ENCODE measurements at places on chromosomes 11 and 22. TPM values are rescaled to one million over a fixed set of nuclear protein-coding genes. Genes with fewer than 3 reads are reported as not detected.
A peak's percentile ranks its signal among the peaks of the same experiment; 100 is the strongest.

DNA sequence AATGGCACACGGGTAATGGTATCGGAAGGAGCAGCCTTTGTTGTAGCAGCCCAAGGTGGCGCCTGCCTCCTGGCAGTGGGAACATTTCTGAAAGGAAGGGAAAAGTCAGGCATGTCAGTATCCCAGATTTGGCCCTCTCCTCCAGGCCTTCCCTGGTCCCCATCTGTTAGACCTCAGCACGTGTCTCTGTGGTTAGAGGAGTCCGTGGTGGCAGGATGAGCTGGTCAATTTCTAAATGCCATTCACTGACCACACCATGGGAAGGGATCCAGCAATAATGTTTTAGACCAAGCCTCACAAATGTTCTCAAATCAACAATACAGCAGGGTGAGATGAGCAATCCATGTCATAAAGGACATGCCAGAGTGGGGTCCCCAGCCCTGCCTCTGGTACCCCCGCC is 49.0 kb upstream of the CYP2D6 start:
- H3K36me3 ChIP-seq = peaks cover 24% of the 10 kb centered on the region
- no peak overlapping the region for H3K4me3 ChIP-seq
- DNase-seq = no peak
- peak overlapping the region; percentile 83 for H3K27ac ChIP-seq
- H3K4me1 ChIP-seq = peaks cover 76% of the 10 kb centered on the region

DNA sequence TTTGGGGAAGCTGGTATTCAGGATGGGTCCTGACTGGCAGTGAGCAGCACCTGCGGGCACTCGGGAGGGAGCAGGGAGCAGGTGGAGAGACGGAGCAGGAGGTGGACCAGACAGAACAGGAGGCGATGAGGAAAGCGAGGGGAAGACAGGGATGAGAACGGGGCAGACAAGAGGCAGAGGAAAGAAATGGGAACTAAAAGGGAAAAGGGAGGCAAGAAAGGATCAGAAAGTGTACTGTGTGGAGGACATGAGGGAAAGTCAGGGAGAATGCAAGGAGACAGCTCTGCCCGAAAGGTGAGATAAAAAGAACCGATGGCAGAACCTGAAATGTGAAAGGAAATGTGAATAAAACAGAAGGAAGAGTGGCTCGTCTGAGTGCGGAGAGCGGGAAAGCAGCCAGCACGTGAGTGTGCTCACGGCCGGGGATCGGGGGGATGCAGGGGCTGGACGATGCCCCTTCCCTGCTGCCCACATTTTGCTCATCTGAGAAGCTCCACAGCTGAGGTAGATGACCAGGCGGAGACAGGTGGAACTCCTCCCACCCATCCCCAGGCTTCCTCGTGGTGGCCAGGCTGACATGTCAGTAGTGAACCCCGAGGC is 494.4 kb upstream of the B3GAT1 start:
- H3K4me1 ChIP-seq = no peaks in the 10 kb centered on the region
- no peak overlapping the region for H3K4me3 ChIP-seq
- H3K36me3 ChIP-seq = no peaks in the 10 kb centered on the region
- no peak for DNase-seq
- no peaks in the 10 kb centered on the region for H3K27me3 ChIP-seq

GRCh38 chr11:102761646-102762238 is 18.7 kb downstream of the MMP10 start:
- H3K4me1 ChIP-seq = peaks cover 2% of the 10 kb centered on the region
- H3K36me3 ChIP-seq = no peaks in the 10 kb centered on the region
- H3K4me3 ChIP-seq = no peak overlapping the region

DNA sequence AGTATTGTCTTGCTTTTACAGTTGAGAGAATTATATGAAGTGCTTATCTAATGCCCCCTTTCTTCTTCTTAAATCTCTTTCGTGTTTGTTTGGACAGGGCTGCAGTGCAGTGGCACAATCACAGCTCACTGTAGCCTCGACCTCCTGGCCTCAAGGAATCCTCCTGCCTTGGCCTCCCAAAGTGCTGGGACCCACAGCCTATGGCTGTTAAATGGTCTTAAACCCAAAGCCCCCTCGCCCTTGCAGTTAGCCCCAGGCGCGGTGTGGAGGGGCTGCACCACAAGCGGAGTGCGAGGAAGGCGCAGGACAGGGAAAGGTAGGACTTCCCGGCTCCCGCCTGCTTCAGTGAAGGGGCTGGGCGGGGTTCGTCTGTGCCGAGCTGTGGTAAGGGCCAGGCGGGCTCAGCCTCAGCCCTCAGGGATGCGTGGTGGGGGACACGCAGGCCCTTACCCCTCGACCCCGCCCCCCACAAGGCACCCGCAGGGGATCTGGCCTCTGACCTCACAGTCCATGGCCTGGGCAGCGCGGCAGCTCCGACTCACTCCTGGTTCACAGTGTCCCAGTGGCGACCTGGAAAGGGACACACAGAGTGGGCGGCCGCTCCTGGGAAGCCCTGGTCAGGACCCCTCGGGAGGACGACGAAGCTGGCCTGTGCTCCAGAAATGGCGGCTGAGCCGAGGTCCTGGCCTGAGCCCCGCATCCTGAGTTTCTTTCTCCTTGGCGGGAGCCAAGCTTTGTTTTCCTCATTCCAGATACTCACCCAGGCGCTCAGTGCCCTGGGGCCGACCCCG is 24.5 kb downstream of the BID start:
- no peaks in the 10 kb centered on the region for H3K27me3 ChIP-seq
- no peak overlapping the region for H3K27ac ChIP-seq
- no peak for DNase-seq
- H3K4me3 ChIP-seq = no peak overlapping the region
- H3K36me3 ChIP-seq = no peaks in the 10 kb centered on the region

DNA sequence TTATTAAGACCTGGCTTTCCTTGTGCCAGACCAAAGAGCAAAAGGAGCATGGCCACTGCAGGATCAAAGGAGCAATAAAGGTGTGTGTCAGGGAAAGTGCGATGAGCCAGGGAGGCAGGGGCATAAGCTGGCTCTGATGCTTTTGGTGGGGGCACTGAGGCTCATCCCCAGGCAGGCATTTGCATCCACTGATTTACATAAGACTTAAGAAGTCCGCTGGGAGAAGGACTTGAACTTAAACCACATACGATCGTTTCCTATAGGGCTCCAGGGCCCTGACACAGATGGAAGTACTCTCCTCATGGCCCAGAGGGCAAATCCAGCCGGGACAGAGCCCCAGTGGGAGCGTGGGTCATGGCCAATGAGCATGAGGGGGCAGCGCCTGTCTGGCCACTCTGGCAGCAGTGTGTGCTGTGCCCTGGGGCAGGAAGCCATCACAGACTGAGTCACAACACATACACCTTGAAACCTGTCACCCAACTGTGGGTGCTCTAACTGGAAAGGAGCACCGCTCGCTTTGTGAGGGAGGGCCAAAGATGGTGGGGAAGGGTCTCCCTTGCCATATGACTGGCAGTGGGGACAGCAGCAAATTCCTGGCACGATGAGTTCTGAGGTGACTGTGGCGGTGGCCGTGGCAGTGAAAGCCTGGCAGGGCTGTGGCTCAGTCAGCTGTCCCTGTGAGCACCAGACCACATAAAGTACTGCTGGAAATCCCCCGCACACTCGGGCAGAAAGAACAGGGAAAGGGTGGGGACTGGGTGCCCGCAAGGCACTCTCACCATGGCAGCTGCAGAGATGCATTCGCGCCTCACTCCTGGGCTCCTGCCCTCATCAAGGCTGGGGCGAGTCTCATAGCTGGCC is 79.4 kb upstream of the LMO1 start:
- H3K4me3 ChIP-seq = no peak overlapping the region
- H3K27ac ChIP-seq = no peak overlapping the region
- peaks cover 8% of the 10 kb centered on the region for H3K4me1 ChIP-seq

- no peak overlapping the region for H3K27ac ChIP-seq
- H3K27me3 ChIP-seq = peaks cover 47% of the 10 kb centered on the region
- no peak overlapping the region for H3K4me3 ChIP-seq
- H3K4me1 ChIP-seq = peaks cover 2% of the 10 kb centered on the region
- H3K36me3 ChIP-seq = no peaks in the 10 kb centered on the region
These were observed 10.8 kb downstream of the SYT12 start for GRCh38 chr11:67033661-67034166.

DNA sequence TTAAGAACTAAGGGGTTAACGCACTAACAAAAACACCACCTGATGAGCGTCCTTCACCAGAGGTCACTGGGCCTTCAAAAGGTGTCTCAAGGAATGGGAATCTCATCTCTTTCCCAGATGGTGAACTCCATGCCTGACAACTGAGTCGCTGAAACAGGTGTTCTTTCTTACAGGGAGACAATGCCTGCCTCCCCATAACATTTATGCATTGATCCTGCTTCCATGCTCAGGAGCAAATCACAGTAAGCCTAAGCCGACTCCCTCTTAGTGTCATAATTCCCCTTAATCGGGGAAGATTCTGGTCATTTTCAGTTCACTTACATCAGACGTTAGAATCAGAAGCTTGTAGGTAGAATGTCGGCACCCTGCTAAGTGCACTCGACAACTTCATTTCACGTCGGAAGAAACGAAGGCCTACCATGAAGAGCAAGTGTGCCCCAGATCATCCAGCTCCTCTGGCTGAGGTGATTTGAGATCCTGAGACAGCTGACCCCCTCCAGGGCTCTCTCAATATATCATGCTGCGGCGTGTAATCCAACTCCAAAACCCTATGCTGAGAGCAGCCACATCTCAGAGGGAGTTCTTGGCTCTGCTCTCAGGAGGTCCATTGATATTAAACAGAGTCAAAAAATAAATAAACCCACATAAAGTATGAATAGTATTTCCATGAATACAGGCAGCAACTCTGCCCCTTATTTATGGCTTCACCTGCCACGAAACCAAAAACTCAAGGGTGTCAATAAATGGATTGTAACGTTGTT is 163.1 kb downstream of the LARGE1 start:
- H3K4me1 ChIP-seq = no peaks in the 10 kb centered on the region
- no peak for DNase-seq
- no peak overlapping the region for H3K4me3 ChIP-seq
- H3K36me3 ChIP-seq = no peaks in the 10 kb centered on the region
- H3K27ac ChIP-seq = no peak overlapping the region
- H3K27me3 ChIP-seq = no peaks in the 10 kb centered on the region

GRCh38 chr22:44848791-44849420 is 96.5 kb downstream of the ARHGAP8 start:
- DNase-seq = no peak
- H3K4me3 ChIP-seq = no peak overlapping the region
- H3K4me1 ChIP-seq = peaks cover 1% of the 10 kb centered on the region
- H3K36me3 ChIP-seq = no peaks in the 10 kb centered on the region

- no peaks in the 10 kb centered on the region for H3K36me3 ChIP-seq
- H3K27me3 ChIP-seq = peaks cover 9% of the 10 kb centered on the region
- DNase-seq = no peak
- no peak overlapping the region for H3K27ac ChIP-seq
These were observed 134.1 kb downstream of the GRIK4 start for GRCh38 chr11:120645639-120646038.

- no peaks in the 10 kb centered on the region for H3K36me3 ChIP-seq
- peaks cover 15% of the 10 kb centered on the region for H3K27me3 ChIP-seq
- no peak for DNase-seq
- H3K4me1 ChIP-seq = peaks cover 11% of the 10 kb centered on the region
- H3K27ac ChIP-seq = no peak overlapping the region
- H3K4me3 ChIP-seq = no peak overlapping the region
These were observed 5.5 kb downstream of the PHLDA2 start for GRCh38 chr11:2923446-2924375.

- H3K4me3 ChIP-seq = no peak overlapping the region
- no peaks in the 10 kb centered on the region for H3K4me1 ChIP-seq
- DNase-seq = no peak
- H3K27ac ChIP-seq = no peak overlapping the region
- H3K27me3 ChIP-seq = no peaks in the 10 kb centered on the region
These were observed 438.4 kb upstream of the CHORDC1 start for GRCh38 chr11:90661233-90661632.

DNA sequence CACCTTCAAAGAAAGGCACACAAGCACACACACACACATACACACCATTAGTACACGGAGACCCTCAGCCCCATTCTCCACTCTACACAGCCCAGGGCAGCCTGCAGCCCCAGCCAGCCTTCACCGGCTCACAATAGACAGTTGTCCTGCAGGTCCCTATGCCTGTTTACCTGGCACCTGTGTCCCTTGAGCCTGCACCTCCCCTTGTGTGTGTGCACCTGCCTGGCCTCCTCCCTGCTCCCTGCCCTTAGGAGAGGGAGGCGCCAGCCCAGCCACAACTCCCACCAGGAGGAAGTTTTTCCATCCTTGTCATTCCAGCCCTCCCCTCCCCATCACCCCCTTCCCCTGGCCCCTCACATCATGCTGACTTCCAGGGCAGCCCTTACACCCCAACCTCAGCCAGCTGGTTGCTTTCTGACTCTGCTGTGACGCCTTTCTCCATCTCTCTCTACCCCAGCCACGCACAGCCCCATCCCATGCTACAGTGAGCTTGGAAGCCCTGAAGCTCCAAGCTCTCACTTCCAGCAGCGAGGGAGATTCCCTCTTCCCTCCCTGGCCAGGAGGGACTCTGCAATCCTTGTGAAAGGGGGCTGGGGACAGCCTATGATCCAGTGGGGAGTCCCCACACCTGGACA is 4.4 kb downstream of the AHNAK start:
- peak overlapping the region; percentile 89 for H3K27ac ChIP-seq
- peaks cover 20% of the 10 kb centered on the region for H3K36me3 ChIP-seq
- H3K4me3 ChIP-seq = peak overlapping the region; percentile 98
- DNase-seq = peak; percentile 68
- peaks cover 66% of the 10 kb centered on the region for H3K4me1 ChIP-seq

DNA sequence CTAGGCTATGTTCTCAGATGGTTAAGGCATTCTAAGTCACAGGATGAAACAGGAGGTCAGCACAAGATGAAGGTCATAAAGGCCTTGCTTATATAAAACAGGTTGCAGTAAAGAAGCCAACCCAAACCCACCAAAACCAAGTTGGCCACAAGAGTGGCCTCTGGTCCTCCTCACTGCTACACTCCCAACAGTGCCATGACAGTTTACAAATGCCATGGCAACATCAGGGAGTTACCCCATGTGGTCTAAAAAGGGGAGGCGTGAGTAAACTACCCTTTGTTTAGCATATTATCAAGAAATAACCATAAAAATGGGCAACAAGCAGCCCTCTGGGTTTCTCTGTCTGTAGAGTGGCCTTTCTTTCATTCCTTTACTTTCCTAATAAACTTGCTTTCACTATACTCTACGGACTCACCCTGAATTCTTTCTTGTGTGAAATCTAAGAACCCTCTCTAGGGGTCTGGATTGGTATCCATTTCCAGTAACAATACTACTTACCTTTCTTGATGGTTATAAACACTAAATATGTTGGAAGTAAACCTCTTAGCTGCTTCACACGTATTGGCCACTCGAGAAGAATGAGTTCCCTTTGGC is 1237.9 kb downstream of the FAM181B start:
- H3K27me3 ChIP-seq = no peaks in the 10 kb centered on the region
- no peaks in the 10 kb centered on the region for H3K4me1 ChIP-seq
- H3K4me3 ChIP-seq = no peak overlapping the region
- H3K36me3 ChIP-seq = no peaks in the 10 kb centered on the region

The C22orf42 gene
- total RNA-seq = not detected

- H3K27me3 ChIP-seq = no peaks in the 10 kb centered on the region
- no peak overlapping the region for H3K27ac ChIP-seq
- no peaks in the 10 kb centered on the region for H3K36me3 ChIP-seq
- H3K4me3 ChIP-seq = no peak overlapping the region
These were observed 28.9 kb upstream of the YAP1 start for GRCh38 chr11:102081313-102081712.

Data from activated CD8-positive, alpha-beta memory T cell treated with anti-CD3 and anti-CD28 coated beads, Interleukin-2, amount 10 ng/mL, durations not matched to agents 7 days and 5 days (primary cell).